NCI-H774 (cell line): ENCODE measurements at places on chromosomes 2 and 18.

DNA sequence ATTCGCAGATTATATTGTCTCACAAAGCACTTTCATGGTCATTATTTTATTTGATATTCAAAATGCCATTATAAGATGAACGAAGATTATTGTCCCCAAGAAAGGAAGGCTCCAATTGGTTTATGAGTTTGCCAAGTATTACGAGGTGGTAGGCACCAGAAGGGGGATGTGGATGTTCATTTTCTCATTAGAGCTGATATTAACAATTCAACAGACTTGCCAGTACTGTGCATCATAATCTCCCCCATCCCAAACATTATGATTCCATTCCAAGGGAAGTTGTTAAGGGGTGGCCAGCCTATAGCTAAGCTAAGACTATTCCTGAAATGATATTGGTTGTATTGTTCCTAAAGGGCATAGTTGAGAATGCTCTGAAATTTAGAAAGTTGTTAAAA, 257.7 kb downstream of the PRKCE start:
- DNase-seq: no peak

DNA sequence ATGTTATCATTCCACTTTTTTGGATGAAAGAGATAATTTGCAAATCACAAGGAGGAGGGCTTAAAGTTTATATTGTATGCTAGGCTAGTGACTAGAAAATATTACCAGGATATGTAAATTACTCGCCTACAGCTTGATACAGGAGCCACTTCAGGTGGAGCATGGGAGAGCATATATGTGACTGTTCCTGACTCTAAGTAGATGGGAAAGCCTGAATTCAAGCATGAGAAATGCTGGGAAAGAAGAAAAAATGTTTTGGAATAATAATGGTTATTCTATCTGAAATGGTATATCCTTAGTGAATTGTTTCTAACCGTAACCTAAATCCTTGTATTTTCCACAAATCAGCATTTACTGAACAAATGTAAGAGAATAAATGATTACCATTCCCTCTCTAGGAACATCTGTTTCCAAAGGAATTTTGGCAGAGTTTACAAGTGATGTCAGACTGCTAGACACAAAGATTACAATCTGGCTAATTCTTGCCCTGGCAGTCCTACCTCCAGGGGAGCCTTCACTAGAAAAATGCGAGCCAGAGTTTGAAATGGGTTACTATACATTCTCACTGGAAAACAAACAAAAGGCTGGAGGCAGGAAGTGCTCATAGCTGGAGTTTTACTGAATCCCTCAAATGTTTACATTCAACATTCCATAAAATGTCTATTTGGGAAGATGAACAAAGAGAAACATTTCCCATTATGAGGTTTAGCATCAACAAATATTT, 129.4 kb upstream of the MAPRE2 start:
- DNase-seq: no peak

DNA sequence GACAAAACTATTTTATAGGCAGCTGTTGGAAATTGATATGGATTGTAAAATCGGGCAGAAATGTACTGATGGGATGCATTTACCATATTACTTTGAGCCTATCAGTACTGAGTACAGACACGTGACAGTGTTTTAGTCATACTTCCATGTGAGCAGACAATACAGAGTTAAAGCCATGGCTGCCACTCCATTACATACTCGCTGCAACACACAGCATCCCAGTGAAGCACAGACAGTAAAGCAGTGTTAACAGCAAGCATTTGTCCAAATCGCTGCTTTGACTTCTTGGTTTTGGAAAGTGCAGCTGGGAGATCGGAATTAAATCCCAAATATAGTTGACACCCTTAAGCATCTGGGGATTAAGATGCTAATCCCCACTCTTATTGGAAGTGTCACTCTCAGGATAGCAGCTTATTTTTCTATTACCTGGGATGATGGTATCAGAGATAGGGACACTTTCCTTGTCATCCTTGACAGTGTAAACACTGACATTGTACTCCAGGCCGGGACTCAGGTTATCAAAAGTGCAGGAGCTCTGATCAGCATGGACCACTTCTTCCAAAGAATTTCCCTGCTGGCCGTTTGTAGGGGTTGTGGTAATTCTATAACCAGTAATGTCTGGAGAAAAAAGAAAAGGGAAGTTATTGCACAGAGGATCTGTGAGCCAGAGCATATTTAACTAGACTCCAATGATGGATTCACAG, 41.6 kb downstream of the FN1 start:
- no peak for DNase-seq

DNA sequence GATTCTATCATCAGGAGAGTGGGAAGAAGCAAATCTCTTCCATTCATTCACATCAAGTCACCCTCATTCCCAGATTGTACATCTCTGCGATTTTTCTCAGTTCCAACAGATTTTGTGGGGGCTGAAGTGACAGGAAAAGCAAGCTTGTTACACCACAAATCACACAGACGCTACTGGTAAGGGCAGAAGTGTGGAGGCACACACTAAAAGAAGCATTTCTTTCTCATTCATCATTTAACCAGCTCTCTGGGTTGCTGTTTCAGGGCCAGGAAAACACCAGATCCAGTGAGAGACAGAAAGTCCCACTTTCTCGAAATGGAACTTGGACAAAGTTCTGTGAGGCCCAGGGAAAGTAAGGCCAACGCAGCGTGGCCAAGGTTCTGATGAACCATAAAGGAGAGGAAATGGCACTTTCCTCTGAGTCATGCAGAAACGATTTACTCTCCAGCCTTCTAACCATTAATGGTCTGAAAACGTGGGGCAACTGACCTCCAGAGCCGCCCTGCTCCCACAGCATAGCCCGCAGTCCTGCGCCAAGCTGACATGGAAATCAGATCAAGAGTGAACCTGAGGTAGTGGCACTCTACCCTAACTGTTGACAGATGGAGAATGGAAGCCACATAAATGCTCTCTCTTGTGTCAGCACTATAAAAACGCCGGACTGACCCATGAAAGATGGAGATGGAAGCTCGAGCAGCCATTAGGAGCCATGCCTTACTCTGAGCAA, 191.0 kb downstream of the C1D start:
- no peak for DNase-seq

DNA sequence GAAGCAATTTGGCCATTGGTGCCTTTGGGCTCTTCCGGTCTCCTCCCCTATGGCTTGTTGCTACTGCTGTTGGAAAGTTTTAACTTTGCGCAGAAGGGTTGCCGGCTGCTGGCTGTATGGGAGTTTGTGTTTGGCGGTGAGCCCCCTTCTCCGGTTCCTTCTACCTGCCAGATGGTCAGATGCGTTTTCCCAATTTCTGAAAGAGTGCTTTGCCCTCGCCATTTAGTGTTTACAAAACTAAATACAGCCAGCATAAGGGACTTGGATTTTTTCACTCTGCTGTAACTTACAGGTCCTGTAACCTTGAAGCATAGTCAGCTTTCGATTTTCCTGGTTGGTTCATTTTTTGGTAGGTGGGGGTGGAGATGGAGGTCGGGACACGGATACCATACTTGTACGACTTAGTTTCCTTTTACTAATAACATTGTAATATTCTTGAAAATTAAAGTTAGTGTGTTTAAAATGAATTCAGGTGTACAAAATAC, 604 bp downstream of the COQ10B start:
- DNase-seq: no peak
